ENCODE measurements at places on chromosomes 6 and 20. TPM values are rescaled to one million over a fixed set of nuclear protein-coding genes. Genes with fewer than 3 reads are reported as not detected.

- no peak for DNase-seq
Measured at GRCh38 chr20:47244451-47244850, 112.0 kb downstream of the ZMYND8 start.

- DNase-seq = no peak
Measured at GRCh38 chr6:87943191-87943590, 104.5 kb upstream of the SPACA1 start.

- no peak for DNase-seq
Measured at GRCh38 chr20:33411242-33411641, 9.9 kb upstream of the CDK5RAP1 start.

GRCh38 chr6:7176208-7176607 lies 68.4 kb downstream of the RREB1 start:
- DNase-seq = no peak

- no peak for DNase-seq
Measured at GRCh38 chr6:57254055-57254717, 32.1 kb upstream of the RAB23 start.

- peak; percentile 60 for DNase-seq
Measured at GRCh38 chr6:159691133-159691962, 1.7 kb downstream of the SOD2 start.

DNA sequence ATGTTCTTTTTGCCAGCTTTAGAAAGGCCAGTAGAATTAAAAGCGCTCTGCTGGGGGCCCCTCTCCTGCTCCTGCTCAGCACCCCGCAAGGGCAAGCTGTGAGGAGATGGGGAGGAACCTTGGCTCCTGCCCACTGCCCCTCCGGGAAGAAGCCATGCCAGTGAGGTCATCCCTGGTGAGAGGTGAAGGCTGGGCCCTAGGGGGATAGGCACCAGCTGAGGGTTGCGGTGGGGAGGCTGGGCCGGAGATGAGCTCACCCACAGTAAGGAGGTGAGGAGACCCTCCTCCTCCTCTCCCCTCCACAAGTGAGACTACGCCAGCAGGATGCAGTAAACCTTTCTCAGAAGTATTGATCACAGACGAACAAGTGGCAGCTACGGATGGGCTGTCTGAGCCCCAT lies 32.1 kb downstream of the LRFN2 start:
- no peak for DNase-seq

GRCh38 chr20:9808166-9808565 lies 30.7 kb downstream of the PAK5 start:
- no peak for DNase-seq

GRCh38 chr6:16402581-16402900 lies 164.2 kb downstream of the GMPR start:
- DNase-seq = no peak

- no peak for DNase-seq
Measured at GRCh38 chr6:109872549-109872948, 105.6 kb upstream of the GPR6 start.

DNA sequence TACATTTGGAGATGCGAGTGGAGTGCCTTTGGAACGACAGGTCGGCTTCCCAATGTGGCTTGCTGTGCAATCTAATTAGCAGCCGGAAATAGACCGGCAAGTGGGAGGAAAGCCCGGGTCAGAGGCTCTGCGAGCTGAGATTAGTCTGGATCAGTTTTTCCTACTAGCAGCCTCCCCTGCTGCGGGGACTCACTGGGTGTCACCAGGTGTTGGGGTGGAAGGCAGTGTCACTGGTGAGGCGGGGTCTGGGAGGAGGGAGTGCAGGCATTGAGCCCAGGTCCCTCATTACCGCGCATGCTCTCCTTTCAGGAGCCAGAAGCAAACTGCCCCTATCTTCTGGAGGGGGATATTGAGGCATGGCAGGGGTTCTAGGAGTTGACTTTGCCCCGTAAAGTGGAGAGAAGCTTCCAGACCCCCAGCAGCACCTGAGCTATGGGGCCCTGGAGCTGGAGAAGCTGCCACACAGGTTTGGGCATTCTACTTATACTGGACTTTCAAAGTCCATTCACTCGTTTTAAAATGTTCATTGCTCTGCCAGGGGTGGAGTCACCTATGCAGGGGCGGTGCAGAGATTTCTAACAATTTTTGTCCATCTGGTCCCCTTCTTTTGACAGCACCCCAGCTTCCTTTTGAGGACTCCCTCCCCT lies 11.0 kb downstream of the SULF2 start:
- no peak for DNase-seq

Gene LGSN
- total RNA-seq = not detected

Gene SLC29A1
- 38.5 TPM for total RNA-seq

Gene ARHGAP18
- 8.1 TPM for total RNA-seq

Gene BPIFA1
- not detected for total RNA-seq

Gene PLA2G7
- not detected for total RNA-seq

Gene THEMIS
- 89.2 TPM for total RNA-seq

Gene GCNT2
- total RNA-seq = 5.0 TPM

Gene ULBP2
- total RNA-seq = 0.50 TPM

Gene GPX5
- not detected for total RNA-seq

Gene ZNF311
- total RNA-seq = 0.65 TPM

Gene MCCD1
- not detected for total RNA-seq

Gene EDN3
- 0.10 TPM for total RNA-seq

Gene KIF6
- not detected for total RNA-seq

Gene ARID1B
- 89.6 TPM for total RNA-seq

Gene BANF2
- total RNA-seq = not detected

Measured in activated CD4-positive, alpha-beta T cell treated with anti-CD3 and anti-CD28 coated beads, Interleukin-2, amount 10 ng/mL, durations not matched to agents 7 days and 5 days (primary cell).